ENCODE measurements at places on chromosomes 16 and 17.

DNA sequence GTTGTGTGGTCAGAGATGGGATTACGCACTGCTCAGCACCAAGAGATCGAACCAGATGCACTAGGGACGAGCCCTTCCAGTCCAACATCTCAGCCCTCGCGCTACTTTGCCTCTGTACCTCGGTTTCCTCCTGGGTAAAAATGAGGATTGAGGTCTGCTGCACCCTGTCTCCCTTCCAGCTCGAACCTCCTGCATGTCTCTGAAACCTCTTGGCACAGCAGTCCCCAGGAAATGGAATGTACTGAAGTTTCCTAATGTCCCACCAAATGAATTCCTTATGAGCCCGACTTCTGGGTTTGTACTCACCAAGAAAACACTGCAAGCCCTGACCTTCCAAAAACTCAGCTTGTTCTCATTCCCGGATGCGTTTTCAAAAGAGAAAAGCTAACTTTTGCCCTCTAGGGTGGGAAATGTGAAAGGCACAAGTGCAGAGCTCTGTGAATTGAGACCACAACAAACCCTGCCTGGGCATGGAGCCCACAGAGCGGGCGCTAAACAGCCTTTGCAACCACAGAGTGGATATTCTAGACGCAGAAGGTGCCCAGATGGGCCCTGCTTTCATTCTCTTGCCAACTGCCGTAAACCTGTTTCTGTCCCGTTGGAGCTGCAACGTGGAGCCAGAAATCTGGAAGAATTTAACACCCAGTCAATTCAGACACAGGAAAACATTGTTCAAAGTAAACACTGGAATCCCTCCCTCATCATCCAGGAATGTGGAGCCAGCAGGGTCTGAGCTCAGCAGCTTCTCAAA is 10.3 kb downstream of the CDRT4 start:
- no peak for DNase-seq

GRCh38 chr17:69547947-69548346 is 133.4 kb downstream of the MAP2K6 start:
- DNase-seq: no peak

GRCh38 chr17:3927628-3928340 is 11.5 kb upstream of the P2RX1 start:
- no peak for DNase-seq

GRCh38 chr17:80717720-80718083 is 173.1 kb downstream of the RPTOR start:
- DNase-seq: no peak

- DNase-seq: no peak
Observed at GRCh38 chr17:82970067-82970466, 109.3 kb upstream of the METRNL start.

- DNase-seq: no peak
Observed at GRCh38 chr16:86448306-86448890, 61.9 kb upstream of the FOXF1 start.

- no peak for DNase-seq
Observed at GRCh38 chr16:88846088-88846487, 10.7 kb downstream of the GALNS start.

DNA sequence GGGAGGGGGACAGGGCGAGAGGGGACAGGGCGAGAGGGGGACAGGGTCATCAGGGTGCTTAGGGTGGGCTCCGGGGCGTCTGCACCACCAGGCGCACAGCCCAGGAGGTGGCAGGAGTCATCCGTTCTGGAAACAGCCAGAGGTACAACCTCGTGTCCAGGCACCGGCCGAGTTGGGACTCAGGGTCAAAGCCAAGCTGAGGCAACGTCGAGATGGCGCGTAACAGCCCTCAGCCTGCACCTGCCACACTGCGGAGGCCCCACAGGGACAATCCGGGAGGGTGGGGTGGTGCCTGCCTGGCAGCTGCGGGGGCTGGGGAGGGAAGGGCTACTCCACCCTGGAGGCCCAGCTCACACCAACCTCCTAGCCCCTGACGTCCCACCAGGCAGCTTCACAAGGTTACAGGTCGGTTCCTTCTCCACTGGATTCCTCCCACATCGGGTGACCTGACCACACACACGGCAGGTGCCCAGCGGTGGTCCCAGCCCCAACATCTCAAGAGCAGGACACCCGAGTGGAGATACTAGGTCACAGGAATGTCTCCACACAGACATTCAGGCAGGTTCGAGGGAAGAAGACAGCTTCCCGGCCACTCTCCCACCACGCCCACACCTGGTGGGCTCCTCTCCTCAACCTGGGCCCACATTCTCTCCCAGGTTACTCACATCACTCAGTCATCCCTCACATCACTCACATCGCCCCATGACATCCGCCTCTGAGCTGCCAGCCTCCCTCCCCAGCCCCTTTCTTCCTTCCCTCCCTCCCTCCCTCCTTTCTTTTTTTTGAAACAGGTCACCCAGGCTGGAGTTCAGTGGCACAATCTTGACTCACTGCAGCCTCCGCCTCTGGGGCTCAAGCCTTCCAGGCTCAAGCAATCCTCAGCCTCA is 47.3 kb downstream of the RPH3AL start:
- no peak for DNase-seq

GRCh38 chr17:35002876-35003551 is 22.7 kb downstream of the LIG3 start:
- DNase-seq: no peak

DNA sequence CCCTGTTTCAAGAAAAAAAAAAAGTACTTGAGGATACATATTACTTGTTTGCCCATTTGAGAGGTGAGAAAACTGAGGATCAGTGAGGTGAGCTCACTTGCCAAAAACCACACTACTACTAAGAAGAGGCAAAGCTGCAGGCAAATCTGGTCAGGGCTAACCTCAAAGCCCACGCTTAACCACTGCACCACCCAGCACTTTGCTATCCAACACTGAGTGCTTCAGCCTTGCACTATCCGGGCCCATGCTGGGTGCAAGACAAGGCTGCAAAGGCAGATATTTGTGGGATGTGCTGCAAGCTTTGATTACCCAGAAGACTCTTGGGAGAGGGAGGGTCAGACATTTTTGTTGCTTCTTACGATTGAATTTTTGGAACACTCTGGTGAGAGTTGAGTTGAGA is 23.6 kb upstream of the NLRP1 start:
- no peak for DNase-seq

DNA sequence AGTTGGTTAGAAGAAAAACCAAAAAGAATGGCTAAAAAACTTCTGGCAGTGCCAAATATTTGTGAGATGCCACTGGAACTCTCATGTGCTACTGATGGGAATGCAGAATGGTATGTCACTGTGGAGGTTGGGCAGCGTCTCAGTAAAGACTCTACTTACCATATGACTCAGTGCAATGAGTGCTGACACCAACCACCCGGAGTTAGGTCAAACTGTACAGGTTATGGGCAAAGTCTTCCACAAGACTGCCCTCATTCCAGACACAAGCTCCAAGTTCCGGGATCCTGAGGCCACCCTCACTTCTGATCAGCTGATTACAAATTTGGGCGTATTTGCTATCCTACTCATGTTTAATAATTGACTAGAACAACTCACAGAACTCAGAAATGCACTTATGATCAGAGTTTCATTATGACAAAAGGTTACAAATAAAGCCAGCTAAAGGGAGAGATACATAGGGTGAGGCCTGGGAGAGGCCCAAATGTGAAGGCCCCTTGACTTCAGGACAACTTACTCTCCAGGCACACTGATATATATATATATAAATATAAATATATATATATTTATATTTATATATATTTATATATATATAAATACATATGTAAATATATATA is 114.9 kb downstream of the TRIM37 start:
- no peak for DNase-seq

GRCh38 chr16:79074541-79074940 is 526.0 kb downstream of the MAF start:
- no peak for DNase-seq

Data from stimulated activated CD4-positive, alpha-beta T cell treated with anti-CD3 and anti-CD28 coated beads, Interleukin-1b, Interleukin-23, amount 100 ng/mL, for 1 hour (primary cell).